H1 (cell line): ENCODE measurements at places on chromosomes 1 and 21. TPM values are rescaled to one million over a fixed set of nuclear protein-coding genes. Genes with fewer than 3 reads are reported as not detected.

- DNase-seq, result no peak
Measured at GRCh38 chr1:71753746-71754145, 528.6 kb downstream of the NEGR1 start.

ITPKB gene
- polyA plus RNA-seq, result 1.7 and 2.0 TPM in 2 replicates

- no peak for DNase-seq
Measured at GRCh38 chr21:18832950-18833349, 429.4 kb upstream of the TMPRSS15 start.

DNA sequence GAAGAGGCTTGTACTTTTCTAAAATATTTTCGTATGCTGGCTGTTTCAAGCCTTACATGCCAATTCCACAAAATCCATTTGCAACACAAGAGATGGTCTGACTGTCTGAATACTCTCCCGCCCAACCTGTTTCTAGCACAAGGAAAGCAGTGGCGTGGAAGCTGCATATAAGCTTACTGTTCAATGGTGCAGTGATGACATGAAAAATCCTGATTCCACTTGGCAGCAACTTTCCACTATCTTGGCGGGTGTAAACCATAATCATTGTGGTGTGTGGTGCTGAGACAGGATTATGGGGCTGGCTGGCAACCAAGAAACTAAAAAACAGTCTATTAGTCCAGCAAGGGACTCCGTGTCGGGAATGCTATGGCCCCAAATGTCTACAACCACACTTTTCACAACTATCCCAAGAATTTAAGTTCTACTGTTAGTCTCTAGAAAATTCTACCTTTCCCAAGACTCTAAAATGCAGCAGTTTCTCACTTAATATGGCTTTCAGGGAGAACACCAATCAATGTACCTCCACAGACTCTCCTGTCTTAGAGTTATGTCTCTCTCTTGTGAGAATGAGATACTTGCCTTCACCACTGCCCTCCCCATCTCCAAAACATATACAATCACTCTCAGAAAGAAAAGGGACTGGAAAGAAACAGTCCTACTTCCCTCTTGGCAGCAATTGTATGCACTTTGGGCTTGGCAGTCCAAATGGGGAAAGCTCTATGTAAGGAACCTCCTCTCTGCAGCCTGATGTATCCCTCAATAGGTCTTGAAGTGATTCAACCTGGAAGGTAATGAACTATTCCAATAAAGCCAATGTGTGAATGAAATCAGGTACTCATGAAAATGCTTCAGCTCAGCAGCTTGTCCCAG, 9.5 kb downstream of the COLGALT2 start:
- no peak for DNase-seq

SV2A gene
- 41.8 and 49.0 TPM in 2 replicates for polyA plus RNA-seq

CCDC17 gene
- polyA plus RNA-seq, result 0.95 and 1.2 TPM in 2 replicates
